NCI-H1048 (cell line): ENCODE measurements at places on chromosomes 11 and 22.

GRCh38 chr22:26527574-26528465 is 15.5 kb upstream of the TFIP11 start:
- DNase-seq, result no peak

DNA sequence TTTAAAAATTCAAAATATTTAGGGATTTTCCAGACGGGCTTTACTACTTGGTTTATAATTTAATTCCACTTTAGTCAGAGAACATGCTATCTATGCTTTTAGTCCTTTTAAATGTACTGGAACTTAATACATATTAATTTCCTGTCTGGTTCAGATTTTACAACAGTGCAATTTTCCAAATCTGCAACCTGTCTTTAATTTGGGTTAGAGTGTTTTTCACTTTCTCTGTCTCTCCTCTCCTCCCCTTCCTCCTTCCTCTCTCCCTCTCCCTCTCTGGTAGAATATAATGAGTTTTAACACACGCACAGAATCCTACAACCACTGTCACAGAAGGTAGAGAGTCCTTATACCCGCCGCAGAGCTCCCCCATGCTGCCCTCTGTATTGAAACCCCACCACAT is 950.7 kb downstream of the BRD1 start:
- no peak for DNase-seq

DNA sequence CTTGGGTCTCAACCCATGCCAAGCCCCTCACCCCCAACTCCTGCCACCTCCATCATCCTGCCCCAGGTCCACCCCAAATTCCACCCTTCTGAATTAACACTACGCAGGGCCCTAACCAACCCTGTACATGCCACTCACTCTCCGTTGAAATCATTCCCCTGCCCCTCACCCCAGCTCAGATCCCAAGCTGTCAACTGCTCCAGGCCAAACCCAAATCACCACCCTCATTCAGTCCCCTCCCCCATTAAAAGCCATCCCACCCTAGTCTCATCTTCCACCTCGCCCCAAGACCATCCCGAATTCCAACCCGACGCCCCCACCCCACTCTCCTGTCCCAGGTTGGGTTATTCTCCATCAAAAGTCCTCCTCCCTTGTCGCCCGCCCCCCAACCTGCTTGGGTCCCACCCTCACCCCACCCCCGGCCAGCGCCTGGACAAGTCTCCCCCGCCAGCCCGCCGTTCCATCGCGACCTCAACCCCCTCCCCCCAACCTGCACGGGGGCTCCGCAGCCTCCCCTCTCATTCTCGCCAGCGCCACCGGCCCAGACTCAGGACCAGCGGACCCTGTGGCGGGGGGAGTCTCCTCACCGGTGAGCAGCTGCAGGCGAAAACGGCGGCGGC is 466 bp downstream of the FAM168A start:
- no peak for DNase-seq

DNA sequence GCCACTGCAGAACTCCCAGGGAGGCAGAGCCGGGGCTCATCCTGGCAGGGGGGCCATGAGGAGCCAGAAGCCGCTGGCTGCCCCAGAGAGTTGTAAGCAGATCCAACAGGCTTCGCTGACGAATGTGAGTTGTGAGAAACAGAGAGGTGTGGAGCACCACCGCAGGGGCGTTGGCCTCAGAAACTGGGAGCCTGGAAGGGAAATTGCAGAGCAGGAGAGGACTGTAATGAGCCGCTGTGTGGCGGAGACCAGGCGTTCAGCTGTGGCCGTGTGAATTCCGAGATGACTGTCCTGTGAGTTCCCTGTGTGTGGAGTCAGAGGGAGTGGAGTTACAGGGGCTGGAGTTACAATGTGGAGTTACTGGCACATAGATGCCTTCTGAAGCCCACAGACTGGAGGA is 27.7 kb upstream of the ETS1 start:
- no peak for DNase-seq

- DNase-seq, result no peak
Observed at GRCh38 chr11:70871881-70872280, 380.5 kb downstream of the SHANK2 start.

DNA sequence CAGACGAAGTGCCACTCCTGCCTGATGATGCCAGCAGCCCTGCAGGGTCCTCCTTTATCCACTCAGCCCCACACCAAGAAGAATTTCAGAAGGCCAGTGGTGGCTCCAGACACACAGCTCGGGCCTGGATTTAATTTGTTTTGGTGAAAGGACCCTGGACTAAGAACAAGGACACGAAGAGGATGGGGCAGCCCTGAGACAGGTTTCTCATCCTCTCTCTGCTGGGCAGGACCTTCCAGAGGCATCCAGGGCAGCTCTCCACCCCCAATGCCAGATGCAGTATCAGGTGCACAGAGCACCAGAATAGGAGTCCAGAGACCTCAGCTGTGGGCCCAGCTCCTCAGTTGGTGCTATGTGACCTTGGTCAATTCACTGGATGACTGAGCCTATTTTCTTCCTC is 72.0 kb downstream of the TRIM29 start:
- no peak for DNase-seq

DNA sequence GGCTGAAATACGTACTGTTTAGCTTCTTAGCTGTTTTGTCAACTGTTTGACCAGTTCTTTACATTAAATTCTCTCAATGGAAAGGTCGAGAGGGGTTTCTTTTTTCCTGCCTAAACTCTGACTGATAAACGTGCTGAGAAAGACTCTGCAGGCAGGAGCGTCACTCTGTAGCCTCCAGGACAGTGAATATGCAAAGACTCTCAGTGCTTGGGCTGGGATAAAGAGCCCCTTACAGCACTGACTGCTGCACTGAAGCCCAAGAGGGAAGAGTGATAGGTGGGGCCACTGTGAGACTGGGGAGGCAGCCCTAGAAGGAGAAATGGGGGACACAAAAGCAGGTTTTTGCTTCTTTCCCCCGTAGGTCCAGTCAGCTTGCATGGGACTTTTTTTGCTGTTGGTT is 213.5 kb downstream of the TENM4 start:
- DNase-seq, result no peak

- DNase-seq, result no peak
Observed at GRCh38 chr11:40268551-40268950, 1190.9 kb downstream of the LRRC4C start.

GRCh38 chr11:72771507-72771906 is 19.3 kb upstream of the ARAP1 start:
- no peak for DNase-seq

DNA sequence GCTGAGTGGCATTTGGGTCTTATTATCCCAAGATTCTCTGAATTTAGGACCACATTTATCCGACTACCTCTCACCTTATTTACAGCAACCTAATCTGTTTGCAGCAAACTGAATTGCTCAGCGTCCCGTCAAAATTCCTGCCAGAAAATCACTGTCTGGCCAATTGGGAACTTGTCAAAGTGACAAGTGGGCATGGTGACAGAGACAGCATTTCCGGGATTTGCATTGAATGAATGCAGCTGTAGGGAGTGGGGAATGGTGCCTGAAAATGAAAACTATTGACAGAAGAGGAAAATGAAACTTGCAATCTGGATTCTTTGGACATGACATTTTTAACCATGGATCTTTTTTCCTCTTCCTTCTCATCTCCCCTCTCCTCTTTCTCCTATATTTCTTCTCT is 113.8 kb downstream of the NELL1 start:
- no peak for DNase-seq

- no peak for DNase-seq
Observed at GRCh38 chr11:57349491-57350274, 11.5 kb downstream of the P2RX3 start.

GRCh38 chr11:93654226-93654625 is 7.3 kb upstream of the CEP295 start:
- DNase-seq, result no peak

DNA sequence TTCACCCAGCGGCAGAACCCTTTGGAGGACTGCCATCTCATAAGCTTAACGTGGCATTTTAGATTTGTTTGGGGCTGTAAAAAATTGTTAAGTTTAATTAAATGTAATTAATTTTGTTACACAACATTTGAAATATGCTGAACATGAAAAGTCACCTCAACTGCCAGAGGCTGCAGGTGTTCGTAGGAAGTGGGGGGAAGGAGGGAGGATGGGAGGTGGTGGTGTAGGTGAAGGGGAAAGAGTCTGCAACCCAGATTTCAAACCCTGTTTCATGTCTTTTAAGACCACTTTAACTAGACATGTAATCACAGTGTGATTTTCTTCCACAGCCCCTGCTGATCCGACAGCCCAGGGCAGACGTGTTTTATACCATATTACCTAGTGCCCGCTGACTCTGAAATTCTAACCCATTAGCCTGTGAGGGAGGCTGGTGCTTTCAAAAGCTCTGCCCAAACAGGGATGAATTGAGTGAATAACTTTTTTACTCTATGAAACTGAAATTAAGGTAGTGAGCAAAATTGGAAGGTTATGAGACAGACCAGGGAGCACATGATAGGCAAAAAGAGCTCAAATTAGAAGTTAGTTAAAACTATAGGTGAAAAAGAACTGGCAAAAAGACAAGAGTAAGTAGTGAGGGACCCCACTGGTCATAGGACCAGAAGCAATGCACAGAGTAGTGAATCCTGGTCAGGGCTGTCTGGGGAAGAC is 279.8 kb downstream of the DDX10 start:
- DNase-seq, result no peak

DNA sequence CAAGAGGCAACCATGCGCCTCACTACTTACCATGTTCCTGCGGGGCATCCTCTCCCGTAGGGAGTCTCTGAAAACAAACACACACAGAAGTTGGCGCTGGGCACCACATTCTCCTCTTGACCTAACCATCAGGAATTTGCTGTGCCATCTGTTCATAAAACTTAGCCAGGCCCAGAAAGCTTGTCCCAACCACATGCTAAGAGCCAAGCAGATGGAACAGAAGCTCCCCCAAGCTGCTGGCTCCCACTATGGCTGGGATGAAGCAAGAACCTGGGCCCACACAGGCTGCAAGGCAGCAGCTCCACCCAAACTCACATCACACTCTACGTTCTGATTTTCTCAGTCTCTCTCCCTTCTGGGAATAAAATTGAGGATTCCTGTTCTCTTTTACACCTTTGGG is 17.4 kb downstream of the HPS4 start:
- DNase-seq, result no peak

DNA sequence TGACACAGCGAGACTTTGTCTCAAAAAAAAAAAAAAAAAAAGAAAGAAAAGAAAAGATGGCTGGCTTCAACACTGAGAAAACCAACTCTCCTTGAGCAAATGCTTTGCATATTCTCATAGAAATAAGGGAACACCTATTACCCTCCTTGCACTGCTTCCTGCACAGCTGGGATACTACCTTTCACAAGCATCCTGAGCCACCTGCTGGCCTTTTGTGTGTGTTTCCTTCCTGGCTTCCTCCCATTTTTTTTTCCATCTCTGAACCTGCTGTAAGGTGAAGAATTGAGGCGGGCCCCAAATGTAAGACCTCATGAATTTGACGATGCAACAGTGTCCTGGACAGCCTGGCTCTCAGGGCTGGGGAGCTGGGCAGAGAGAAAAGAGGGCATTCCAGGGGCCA is 1.9 kb upstream of the RFPL3 start:
- no peak for DNase-seq

DNA sequence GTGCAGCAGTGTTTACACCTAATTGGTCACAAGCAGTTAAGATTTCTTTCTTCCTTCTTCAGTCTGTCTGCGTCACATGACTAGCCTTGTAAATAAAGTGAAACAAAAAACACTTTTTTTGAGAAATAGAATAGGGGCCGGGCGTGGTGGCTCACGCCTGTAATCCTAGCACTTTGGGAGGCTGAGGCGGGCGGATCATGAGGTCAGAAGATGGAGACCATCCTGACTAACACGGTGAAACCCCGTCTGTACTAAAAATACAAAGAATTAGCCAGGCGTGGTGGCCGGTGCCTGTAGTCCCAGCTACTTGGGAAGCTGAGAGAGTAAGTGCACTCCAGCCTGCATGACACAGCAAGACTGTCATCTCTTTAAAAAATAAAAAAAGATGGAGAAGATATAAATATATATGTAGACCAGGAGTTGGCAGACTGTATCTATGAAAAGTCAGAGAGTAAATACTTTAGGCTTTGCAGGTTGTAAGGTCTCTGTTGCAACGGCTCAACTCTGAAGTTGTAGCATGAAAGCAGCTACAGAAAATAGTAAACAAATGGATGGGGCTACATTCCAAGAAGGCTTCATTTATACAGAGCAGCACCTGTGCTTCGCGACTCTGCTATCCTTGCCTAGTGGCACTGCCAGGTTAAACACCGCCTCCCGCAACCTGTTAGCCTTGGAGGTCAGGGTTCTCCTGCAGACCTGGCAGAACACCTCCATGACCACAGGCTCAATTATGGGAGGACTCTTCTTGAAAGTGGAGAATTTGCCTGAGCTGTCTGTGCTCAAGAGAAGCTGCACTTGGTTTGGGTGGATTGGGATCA is 55.9 kb downstream of the PPP6R2 start:
- DNase-seq, result no peak

DNA sequence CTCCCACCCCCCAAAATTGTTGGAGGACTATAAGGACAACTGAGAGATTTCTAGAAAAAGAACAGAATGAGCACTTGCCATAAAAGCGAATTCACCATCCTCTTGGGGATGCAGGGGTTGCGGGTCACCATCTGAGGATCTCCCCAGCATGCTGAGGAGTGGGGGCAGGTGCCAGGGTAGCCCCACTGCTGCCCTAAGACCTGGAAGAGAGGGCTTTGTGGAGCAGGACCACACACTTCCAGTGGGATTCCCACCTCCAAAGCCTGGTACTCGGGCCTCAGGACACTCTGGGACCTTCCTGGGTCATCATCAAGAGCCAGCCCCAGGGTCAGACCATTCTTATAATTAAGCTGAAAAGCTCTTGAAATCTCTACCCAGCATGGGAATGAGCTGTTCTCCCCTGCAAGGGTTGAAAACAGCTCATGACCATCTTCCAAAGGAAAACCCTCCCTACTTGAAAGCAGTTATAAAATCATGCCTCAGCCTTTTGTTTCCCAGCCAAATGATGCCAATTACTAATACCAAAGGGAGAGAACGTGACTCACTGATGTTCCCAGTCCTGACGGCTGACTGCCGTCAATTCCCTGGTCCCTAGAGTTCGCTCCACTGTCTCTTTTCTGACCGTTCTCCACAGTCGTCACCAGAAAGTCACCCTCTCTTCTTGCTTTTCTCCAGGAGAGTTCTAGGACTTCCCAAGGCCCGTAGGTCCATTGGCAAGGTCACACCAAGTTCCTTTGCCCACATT is 76.8 kb upstream of the CREB3L1 start:
- no peak for DNase-seq

DNA sequence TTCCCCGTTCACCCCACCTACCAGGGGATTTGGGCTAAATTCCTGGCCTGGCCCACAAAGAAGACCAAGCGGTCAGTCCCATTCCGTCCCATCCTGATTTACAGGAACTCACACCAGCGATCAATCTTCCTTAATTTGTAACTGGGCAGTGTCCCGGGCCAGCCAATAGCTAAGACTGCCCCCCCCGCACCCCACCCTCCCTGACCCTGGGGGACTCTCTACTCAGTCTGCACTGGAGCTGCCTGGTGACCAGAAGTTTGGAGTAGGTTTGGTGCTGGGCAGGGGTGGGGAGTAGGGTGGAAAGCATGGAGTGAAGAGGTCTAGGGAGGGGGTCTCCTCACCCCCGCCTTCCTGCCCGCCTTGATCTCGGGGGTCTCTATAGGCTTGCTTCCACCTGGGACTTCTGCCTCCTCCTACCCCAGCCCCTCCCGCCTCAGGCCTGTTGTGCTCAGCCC is at the start of gene SERPING1:
Gene SERPING1, plus strand, starts transcription at position 225 of the 455 bp plus-strand sequence. CDS start 586 bp downstream, outside the sequence.
- no peak for DNase-seq

- no peak for DNase-seq
Observed at GRCh38 chr22:35703861-35704584, 13.6 kb upstream of the APOL5 start.
